CD4-positive, alpha-beta T cell treated with Interleukin-10 for 1 hour (primary cell): ENCODE measurements at places on chromosomes 6 and 20.

- DNase-seq, result no peak
Observed at GRCh38 chr6:56890683-56891429, 64.1 kb upstream of the BEND6 start.

DNA sequence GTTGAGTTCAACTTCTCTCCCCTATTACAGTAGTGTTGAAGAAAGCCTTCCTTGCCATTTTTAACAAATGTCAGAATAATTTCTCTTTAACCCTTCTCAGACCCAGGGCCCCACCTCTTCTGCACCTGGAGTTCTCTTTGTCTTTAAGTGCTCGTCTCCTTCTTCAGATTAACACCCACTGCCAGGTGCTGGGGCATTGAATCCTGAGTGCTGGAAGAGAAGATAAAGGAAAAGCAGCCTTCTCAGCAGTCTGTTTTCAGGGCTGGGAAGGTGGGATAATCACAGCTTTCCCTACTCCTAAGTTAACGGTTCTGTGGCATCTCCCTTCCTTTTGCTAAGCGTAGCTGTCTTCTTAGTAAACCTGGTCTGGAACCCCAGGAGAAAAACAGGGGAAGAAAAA is 114.6 kb upstream of the TAB2 start:
- no peak for DNase-seq

DNA sequence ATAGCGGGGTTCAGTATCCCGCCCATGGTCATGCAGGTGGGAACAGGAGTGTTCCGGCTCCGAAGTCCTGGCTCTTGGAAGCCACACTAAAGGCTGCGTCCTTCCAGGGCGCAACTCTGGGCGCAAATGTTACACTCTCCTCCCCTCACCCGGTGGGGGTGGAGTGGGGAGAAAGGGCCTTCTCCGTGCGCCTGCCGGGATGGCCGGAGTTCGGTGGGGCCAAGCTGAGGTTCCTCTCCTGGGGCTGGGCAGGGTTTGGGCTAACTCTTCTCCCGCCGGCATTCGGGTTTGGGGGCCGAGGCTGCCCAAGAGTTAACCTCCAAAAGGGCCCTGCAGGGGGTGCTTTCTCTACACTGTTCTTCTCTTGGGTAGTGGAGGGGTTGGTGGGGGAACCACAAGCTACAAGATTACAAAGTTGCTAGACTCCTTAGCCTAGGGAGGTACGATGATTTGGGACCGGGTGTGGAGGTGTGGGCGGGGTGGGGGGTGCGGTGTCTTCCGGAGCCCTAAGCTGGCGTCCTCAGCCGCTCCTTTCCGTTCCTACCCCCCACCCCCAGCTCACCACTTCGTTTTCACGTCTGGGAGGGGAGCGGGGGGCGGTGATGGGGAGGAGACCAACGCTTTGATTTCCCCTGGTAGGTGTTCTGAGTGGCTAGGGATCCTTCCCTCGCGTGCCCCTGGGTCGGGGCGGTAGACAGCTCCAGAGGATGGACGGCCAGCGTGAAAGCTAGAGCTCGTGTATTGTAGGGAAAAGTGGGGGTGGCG is 12.3 kb downstream of the NRN1 start:
- no peak for DNase-seq

- DNase-seq, result no peak
Observed at GRCh38 chr6:154738551-154738961, 5.3 kb downstream of the SCAF8 start.

- peak; percentile 67 for DNase-seq
Observed at GRCh38 chr6:169831450-169832246, 80.2 kb downstream of the ERMARD start.
